ENCODE measurements at places on chromosomes 2 and 18.

- no peak for DNase-seq
- no peaks in the 10 kb centered on the region for H3K27me3 ChIP-seq
- no peak overlapping the region for H3K4me3 ChIP-seq
- no peak overlapping the region for H3K27ac ChIP-seq
- peaks cover 6% of the 10 kb centered on the region for H3K36me3 ChIP-seq
Measured at GRCh38 chr2:241652722-241653121, 15.2 kb downstream of the ATG4B start.

GRCh38 chr2:59885541-59885940 lies 667.9 kb downstream of the BCL11A start:
- H3K27ac ChIP-seq, result peak overlapping the region; percentile 51
- no peaks in the 10 kb centered on the region for H3K36me3 ChIP-seq
- no peaks in the 10 kb centered on the region for H3K4me1 ChIP-seq

- no peaks in the 10 kb centered on the region for H3K27me3 ChIP-seq
- H3K36me3 ChIP-seq, result no peaks in the 10 kb centered on the region
- peak overlapping the region; percentile 19 for H3K4me3 ChIP-seq
- H3K4me1 ChIP-seq, result peaks cover 8% of the 10 kb centered on the region
- H3K27ac ChIP-seq, result peak overlapping the region; percentile 68
- peak; percentile 55 for DNase-seq
Measured at GRCh38 chr2:217610401-217610814, 392.4 kb downstream of the TNS1 start.

DNA sequence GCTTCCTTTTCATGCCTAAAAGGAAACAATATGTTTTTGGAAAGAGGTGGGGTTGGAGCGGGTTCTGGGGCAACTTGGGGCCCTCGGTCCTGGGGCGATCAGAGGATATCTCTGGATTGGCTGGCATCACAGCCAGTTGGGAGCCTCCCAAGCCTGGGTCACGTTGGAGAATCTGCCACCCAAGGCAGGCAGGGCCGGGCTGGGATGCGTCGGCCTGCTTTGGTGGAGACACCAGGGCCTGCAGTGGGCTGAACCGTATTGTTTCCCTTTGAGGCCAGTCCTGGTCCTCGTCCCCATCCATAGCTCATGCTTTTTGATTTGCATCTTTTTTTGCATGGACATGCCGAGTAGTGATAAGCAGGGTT lies 235.8 kb downstream of the ATAD2B start:
- H3K27me3 ChIP-seq, result no peaks in the 10 kb centered on the region
- no peak overlapping the region for H3K27ac ChIP-seq
- no peaks in the 10 kb centered on the region for H3K4me1 ChIP-seq
- no peak overlapping the region for H3K4me3 ChIP-seq
- no peaks in the 10 kb centered on the region for H3K36me3 ChIP-seq

DNA sequence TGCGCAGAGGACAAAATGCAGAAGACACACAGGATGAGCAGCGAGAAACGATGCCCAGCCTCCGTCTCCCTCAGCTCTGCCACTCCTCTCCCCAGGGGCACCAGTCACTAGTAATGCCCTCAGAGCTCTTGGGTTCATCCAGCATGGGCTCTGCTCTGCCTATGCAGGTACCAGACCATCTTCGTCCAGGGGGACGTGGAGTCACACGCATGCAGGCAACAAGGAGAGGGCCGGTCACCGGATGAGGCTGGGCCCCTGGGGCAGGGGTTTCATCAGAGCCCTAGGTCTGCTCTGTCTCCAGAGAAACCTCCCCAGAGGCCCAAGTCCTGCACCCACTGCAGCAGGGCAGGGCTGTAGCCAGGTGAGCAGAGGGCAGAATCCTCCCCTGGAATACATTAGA lies 23.9 kb downstream of the RAB31 start:
- H3K4me1 ChIP-seq, result no peaks in the 10 kb centered on the region
- H3K4me3 ChIP-seq, result no peak overlapping the region
- DNase-seq, result no peak
- no peaks in the 10 kb centered on the region for H3K36me3 ChIP-seq
- H3K27me3 ChIP-seq, result no peaks in the 10 kb centered on the region

- DNase-seq, result no peak
- no peak overlapping the region for H3K27ac ChIP-seq
- no peak overlapping the region for H3K4me3 ChIP-seq
- no peaks in the 10 kb centered on the region for H3K27me3 ChIP-seq
Measured at GRCh38 chr18:39796393-39796792, 2158.6 kb upstream of the PIK3C3 start.

DNA sequence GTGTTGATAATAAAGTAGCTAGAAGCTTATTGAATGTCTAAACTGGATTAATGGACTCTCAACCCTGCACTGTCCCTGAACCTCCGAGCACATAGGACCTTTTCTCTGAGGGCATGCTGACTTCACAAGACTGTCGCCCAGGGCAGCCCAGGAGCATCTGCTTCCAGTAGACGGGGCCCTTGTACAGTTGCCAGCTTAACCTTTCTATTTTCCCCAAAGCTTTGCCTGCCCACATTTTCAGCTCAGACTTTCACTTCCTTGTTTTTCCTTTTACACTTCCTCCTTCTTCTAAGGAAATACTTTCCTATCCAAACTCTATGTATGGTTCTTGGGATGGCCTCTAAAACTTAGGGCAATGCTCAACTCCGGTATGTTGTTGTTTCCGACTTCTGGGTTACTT lies 1.3 kb downstream of the VWA3B start:
- no peak overlapping the region for H3K27ac ChIP-seq
- H3K4me3 ChIP-seq, result no peak overlapping the region
- no peaks in the 10 kb centered on the region for H3K36me3 ChIP-seq
- DNase-seq, result no peak
- H3K4me1 ChIP-seq, result peaks cover 5% of the 10 kb centered on the region

DNA sequence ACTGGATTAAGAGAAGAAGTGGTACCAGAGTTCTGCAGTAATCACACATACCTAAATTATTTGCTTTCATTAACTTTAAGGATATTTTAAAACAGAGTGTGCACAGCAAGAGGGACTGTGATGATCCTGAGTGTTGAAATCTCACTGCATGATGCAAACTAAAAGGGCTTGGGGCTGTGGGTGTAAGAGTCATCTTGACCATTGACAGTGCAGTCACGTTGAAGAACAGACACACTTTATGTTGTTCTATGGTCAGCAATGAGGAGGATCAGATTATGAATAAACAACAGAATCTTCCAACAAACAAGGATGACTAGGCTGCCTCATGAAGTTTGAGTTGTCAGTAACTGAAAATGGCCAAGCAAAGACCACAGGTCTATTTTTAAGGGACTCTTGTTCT lies 87.2 kb upstream of the GALNT5 start:
- H3K27me3 ChIP-seq, result no peaks in the 10 kb centered on the region
- no peak overlapping the region for H3K4me3 ChIP-seq
- DNase-seq, result no peak

- no peak overlapping the region for H3K4me3 ChIP-seq
- DNase-seq, result no peak
Measured at GRCh38 chr2:224175538-224175937, 136.5 kb upstream of the SERPINE2 start.

DNA sequence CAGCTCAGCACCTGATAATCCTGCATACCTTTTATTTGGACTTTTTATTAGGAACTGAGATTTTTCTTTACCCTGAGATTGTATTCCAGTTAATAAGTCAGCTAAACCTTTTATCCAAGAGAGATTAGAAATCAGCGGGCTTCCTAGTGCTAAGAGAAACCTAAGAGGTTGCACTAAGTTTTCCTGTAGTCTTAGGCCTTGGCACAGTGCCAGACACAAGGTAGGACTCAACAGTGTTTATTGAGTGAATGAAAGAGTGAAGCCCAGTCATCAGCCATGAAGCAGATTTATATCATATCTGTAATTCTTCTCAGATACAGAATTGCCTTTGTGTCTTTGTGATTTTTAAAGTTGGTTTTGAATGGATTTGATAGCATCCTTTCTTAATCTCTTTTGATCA lies 13.6 kb downstream of the OTX1 start:
- no peak overlapping the region for H3K4me3 ChIP-seq
- no peaks in the 10 kb centered on the region for H3K4me1 ChIP-seq
- no peak for DNase-seq
- H3K27ac ChIP-seq, result no peak overlapping the region

- H3K36me3 ChIP-seq, result no peaks in the 10 kb centered on the region
- no peak for DNase-seq
- no peak overlapping the region for H3K4me3 ChIP-seq
- no peak overlapping the region for H3K27ac ChIP-seq
- no peaks in the 10 kb centered on the region for H3K27me3 ChIP-seq
Measured at GRCh38 chr2:40103163-40103562, 324.1 kb upstream of the THUMPD2 start.

GRCh38 chr2:131146749-131147148 lies 41.6 kb downstream of the PLEKHB2 start:
- DNase-seq, result no peak
- H3K4me1 ChIP-seq, result no peaks in the 10 kb centered on the region
- H3K4me3 ChIP-seq, result no peak overlapping the region
- H3K27ac ChIP-seq, result no peak overlapping the region
- no peaks in the 10 kb centered on the region for H3K27me3 ChIP-seq

DNA sequence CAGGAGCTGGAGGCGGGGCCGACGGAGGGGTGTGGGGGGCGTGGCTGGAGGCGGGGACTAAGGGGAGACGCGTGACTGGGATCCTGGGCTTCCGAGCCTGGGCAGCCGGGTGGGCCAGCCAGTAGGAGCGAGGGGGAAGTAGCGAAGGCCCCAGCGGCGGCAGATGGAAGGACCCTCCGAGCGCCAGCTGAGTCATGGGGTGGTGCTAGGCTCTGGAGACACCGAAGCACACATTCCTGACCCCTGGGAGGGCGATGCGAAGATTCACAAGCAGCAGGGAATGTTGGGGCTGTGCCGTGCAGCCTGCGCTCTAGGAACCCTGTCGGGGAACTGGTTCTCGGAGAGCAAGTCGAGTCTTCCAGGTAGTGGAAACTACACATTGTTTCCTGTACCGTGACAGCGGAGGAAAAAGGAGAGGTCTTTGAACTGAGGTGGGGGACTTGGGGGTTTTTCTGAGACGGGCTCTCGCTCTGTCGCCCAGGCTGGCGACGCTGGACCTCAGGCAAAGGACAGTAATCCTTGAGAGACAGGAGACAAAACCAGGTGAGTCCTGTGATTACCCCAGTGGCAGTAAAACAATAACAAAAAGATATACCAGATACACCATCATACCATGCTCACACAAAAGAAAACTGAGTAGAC lies 650 bp upstream of the AFG3L2 start:
- no peaks in the 10 kb centered on the region for H3K36me3 ChIP-seq
- no peaks in the 10 kb centered on the region for H3K27me3 ChIP-seq
- peaks cover 12% of the 10 kb centered on the region for H3K4me1 ChIP-seq
- H3K27ac ChIP-seq, result peak overlapping the region; percentile 97
- H3K4me3 ChIP-seq, result peak overlapping the region; percentile 89
- DNase-seq, result no peak

- H3K4me3 ChIP-seq, result no peak overlapping the region
- no peak for DNase-seq
- H3K27ac ChIP-seq, result no peak overlapping the region
- H3K4me1 ChIP-seq, result no peaks in the 10 kb centered on the region
- H3K36me3 ChIP-seq, result no peaks in the 10 kb centered on the region
- H3K27me3 ChIP-seq, result no peaks in the 10 kb centered on the region
Measured at GRCh38 chr2:48032765-48033164, 126.5 kb upstream of the FBXO11 start.

GRCh38 chr18:6441200-6441599 lies 26.5 kb upstream of the L3MBTL4 start:
- no peaks in the 10 kb centered on the region for H3K36me3 ChIP-seq
- no peak overlapping the region for H3K27ac ChIP-seq
- no peak overlapping the region for H3K4me3 ChIP-seq
- no peaks in the 10 kb centered on the region for H3K4me1 ChIP-seq

- H3K36me3 ChIP-seq, result no peaks in the 10 kb centered on the region
- H3K4me3 ChIP-seq, result no peak overlapping the region
- no peaks in the 10 kb centered on the region for H3K27me3 ChIP-seq
- no peaks in the 10 kb centered on the region for H3K4me1 ChIP-seq
- no peak for DNase-seq
Measured at GRCh38 chr2:199552141-199552540, 94.4 kb upstream of the SATB2 start.

DNA sequence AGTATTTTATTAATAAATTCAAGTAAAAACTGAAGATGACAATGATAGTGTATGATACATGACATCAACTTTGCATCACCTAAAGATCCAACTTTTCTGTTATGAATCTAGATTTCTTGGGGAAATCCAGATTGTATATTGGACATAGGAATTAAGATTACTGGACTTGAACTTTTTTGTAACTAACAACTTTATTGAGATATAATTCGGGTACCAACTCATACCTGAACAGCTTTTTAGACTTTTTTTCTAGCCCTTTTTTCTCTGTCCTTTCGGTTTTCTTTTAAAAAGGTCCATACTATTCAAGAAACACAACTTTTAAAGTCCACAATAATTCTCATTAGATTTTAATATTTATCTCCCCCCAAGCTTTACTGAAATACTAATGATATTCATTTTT lies 1.1 kb upstream of the SOCS6 start:
- no peak overlapping the region for H3K27ac ChIP-seq
- no peak overlapping the region for H3K4me3 ChIP-seq
- H3K36me3 ChIP-seq, result no peaks in the 10 kb centered on the region
- no peaks in the 10 kb centered on the region for H3K27me3 ChIP-seq
- no peaks in the 10 kb centered on the region for H3K4me1 ChIP-seq

DNA sequence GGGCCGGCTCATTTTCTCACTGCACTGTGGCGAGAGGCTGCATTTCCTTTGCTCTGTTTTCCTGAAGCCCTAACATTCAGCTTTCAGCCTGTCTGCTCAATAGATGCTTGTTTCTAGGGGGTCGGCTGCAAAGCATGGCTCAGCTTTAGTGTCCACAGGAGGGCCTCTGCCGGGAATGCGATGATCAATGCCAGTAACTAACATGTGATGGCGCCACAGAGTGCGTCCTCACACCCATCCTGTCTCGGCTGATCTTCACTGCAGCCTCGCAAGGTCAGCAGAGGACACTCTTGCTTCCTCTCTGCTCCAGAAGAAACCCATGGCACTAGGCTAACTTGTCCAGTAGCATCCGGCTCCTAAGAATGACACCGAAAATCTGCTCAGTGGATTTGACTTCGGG lies 156.4 kb upstream of the PXDN start:
- no peaks in the 10 kb centered on the region for H3K4me1 ChIP-seq
- no peak overlapping the region for H3K27ac ChIP-seq
- no peaks in the 10 kb centered on the region for H3K36me3 ChIP-seq
- no peaks in the 10 kb centered on the region for H3K27me3 ChIP-seq

- peak overlapping the region; percentile 77 for H3K4me3 ChIP-seq
- H3K27me3 ChIP-seq, result no peaks in the 10 kb centered on the region
- peak overlapping the region; percentile 70 for H3K27ac ChIP-seq
- no peak for DNase-seq
- no peaks in the 10 kb centered on the region for H3K4me1 ChIP-seq
Measured at GRCh38 chr2:54722641-54723040, 821 bp upstream of the EML6 start.

DNA sequence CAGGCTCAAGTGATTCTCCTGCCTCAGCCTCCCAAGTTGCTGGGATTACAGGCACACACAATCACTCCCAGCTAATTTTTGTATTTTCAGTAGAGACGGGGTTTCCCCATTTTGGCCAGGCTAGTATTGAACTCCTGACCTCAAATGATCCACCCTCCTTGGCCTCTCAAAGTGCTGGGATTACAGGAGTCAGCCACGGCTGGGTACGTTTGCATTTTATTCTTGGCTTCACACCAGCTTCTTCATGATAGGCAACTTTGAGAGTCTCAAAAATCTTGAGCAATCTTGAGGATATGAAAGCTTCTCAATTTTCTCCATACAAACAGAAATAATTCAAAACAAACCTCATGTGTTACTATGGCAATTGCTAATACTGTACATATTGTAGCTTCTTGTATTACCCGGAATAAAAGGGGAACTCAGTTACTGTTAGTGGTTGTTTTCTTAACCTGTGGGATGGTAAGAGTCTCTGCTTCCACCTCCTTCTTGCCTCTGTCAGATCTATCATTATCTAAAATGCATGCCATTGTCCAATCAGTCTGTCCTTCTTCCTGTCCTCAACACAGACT lies 102.9 kb upstream of the SYT4 start:
- H3K4me1 ChIP-seq, result no peaks in the 10 kb centered on the region
- H3K36me3 ChIP-seq, result no peaks in the 10 kb centered on the region
- no peak for DNase-seq

Data from naive thymus-derived CD4-positive, alpha-beta T cell (primary cell).